ENCODE measurements at places on chromosomes 5 and 9.

DNA sequence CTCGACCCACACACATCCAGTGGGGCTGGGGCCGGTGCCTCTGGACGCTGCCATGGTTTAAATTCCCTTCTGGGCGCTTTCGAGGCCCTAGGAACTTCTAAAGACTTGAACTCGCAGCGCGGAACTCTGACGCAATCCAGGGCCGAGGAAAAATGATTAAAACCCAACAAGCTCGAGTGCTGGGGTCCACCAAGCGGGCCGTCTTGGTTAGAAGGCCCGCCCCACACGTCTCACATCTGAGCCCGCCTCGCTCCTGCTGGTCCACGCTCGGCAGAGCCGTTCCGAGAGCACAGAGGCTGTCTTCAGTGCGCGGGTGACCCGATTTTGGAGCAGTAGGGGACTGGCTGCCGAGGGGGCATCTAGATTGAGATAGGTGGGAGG, 1.5 kb downstream of the CRHBP start:
- DNase-seq, result no peak

DNA sequence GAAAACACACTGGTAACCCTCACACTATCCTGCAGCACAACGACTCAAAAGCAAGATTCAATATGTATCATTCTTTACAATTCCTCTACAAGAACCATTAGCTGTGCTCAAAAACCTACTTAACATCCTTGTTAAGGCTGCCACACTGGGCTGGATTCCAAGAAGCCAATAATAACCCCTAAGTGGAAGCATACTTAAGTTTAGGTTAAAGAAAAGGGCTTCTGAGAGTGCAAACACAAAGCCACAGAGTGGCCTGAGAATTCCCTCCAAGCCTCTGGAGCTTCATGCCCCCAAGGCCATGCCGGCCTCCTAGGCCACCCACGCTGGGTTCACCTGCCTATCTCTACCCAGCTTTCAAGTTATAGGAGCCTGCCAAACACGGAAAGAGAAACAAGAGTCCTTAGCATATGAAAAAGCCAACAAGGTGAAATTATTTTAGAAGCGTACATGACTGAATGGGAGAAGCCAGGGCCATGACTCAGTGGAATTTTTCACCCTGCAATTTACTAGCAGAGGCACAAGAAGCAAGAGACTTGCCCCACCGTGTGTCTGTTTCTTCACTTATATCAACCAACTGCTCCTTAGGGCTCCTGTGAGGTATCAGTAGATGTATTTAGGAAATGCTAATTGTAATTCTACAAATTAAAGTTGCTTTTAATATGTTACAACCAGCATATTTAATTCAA, 293.0 kb downstream of the SPOCK1 start:
- no peak for DNase-seq

GRCh38 chr9:134618163-134618832, 23.3 kb upstream of the COL5A1 start:
- DNase-seq, result no peak

GRCh38 chr5:34510002-34510401, 146.1 kb upstream of the RAI14 start:
- no peak for DNase-seq

- DNase-seq, result no peak
These were observed 72.7 kb upstream of the NFIL3 start for GRCh38 chr9:91496351-91496750.

DNA sequence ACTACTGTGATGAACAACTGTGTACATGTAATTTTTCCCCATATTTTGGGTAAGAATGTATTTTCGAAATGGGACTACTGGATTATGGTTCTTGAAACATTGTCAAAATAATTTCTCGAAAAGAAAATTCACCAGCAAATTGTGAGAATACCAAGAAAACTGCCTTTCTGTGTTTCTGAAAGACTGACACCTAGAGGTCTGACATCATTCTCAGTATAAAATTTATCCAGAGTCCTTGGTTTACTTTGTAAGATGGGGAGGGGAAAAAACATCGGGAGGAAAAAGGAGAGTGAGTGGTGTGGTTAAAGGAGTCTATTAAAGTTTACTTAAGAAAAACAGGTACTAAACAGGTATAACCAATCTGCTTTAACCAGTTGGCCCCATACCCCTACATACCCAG, 149.2 kb downstream of the CEP120 start:
- no peak for DNase-seq

- DNase-seq, result no peak
These were observed 113.6 kb downstream of the GNA14 start for GRCh38 chr9:77534376-77535057.

DNA sequence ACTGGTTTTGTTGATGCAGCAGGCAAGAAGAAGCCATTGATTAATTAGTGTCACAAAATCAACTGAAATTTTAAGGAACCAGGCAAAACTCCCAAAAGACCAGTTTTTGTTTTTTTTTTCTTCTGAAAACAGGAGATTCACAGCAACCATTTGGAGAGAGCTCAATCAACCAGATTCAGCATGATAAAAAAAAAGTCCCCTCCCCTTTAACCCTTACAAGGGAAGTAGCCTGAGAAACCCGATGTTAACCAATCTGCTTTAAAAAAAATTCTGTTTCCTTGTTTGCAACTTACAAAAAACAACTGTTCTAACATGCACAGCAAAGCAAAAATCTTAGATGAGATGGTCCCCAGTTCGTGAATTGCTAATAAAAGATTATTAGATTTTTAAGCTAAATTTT, 59.7 kb downstream of the HMHB1 start:
- no peak for DNase-seq

GRCh38 chr9:119366909-119367682, 2.1 kb downstream of the BRINP1 start:
- DNase-seq, result no peak

GRCh38 chr5:142245786-142246185, 79.0 kb downstream of the SPRY4 start:
- no peak for DNase-seq

GRCh38 chr9:126443144-126443543, 116.5 kb downstream of the MVB12B start:
- DNase-seq, result no peak

- no peak for DNase-seq
These were observed 2.0 kb downstream of the DAB2 start for GRCh38 chr5:39422728-39423285.

DNA sequence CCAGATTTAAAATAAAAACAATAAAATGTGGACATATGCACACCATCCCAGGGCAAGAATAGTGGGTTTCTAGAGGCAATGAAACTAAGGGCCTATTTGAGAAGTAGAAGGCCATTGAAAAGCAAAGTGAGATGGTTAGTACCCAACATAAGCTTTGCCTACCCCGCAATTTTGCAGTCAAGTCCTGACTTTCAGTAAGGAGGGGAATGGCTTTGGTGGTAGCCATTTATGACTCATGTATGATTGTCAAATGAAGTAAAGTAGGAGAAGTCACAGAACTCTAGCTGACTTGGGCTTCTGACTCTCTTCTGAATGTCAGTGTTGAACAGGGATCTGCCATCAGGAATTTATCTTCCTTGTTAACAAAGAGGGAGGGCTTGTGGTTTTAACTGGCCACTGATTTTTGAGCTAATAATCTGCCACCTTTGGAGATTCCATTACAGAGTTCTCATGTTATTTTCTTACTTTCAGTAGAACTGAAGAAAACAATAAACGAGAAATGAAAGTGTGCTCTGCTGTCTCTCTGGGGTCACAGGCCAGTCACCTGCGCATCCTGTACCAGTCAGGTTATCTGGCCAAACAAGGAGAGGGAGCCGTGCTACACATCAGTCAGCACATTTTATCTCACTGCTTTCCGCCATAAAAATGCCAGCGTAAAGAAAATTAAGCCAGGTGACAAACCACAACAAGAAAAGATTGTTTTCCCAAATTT, 14.3 kb upstream of the SNCAIP start:
- DNase-seq, result no peak

DNA sequence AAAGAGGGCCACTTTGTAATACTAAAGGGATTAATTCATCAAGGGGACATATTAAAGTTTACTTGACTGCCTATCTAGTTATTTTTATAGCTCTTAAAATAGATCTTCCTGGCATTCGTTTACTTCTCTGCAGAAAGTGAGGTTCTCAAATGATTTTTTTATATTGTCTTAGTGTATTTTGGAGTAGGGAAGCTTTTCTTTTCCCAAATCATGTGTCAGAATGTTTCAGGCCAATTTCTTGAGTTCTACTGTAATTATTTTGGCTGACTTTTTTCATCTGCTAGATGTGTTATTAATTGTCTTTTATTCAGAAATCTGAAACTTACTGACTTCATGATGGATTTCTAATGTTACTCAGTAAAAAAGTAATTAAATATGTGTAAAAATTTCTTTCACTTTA, 60.2 kb upstream of the FBXL7 start:
- DNase-seq, result no peak

- no peak for DNase-seq
These were observed 270.9 kb downstream of the HSPA4 start for GRCh38 chr5:133322743-133323142.

- no peak for DNase-seq
These were observed 159.7 kb downstream of the DOCK2 start for GRCh38 chr5:169796731-169797130.

- no peak for DNase-seq
These were observed 149.0 kb downstream of the AOPEP start for GRCh38 chr9:94875300-94876020.

All from NCI-H1417 treated with DMSO at 0.1 percent for 48 hours (cell line).